ENCODE measurements at places on chromosomes 11 and 22.

GRCh38 chr22:25153961-25154666 is 45.5 kb upstream of the CRYBB3 start:
- DNase-seq = peak; percentile 31

GRCh38 chr11:16784097-16784496 is 45.6 kb downstream of the C11orf58 start:
- DNase-seq = no peak

- DNase-seq = no peak
These were observed 802.5 kb downstream of the DLG2 start for GRCh38 chr11:84824624-84825023.

DNA sequence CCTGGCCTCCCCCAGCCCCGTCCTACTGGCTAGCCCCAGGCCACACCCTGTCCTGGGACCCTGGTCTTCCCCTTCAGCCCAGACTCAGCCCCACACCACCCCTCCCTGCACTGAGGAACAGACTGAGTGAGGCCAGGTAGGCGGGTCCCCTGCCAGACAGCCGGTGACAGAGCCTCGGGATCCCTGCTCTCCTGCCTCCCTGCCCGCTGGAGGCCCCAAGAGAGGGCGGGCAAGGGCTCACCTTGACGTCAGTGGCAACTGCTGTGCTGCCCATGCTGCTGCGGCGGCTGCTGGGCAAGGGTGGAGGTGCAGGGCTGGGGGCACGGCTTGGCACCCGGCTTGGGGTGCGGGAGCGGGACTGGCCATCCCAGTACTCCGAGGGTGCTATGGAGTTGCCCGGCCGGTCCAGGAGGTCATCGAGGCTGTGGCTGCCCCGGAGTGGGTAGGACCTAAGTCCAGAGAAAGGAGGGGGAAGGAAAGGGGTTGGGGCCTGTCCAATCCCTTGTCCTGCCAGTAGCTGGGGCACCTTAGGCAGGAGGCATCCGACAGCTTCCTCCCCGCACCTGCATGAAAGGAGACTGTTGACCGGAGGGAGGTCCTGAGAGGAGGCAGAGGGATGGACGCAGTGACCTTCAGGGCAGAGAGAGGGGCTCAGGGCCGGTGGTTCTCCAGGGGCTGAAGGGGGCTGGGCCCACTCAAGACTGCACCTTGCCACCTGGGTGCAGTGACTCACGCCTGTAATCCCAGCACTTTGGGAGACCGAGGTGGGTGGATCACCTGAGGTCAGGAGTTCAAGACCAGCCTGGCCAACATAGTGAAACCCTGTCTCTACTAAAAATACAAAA is 2.2 kb upstream of the SLC16A8 start:
- no peak for DNase-seq

GRCh38 chr11:131488238-131488637 is 117.8 kb downstream of the NTM start:
- no peak for DNase-seq

- DNase-seq = no peak
These were observed 70.1 kb upstream of the LINC01488 start for GRCh38 chr11:69411257-69411924.

DNA sequence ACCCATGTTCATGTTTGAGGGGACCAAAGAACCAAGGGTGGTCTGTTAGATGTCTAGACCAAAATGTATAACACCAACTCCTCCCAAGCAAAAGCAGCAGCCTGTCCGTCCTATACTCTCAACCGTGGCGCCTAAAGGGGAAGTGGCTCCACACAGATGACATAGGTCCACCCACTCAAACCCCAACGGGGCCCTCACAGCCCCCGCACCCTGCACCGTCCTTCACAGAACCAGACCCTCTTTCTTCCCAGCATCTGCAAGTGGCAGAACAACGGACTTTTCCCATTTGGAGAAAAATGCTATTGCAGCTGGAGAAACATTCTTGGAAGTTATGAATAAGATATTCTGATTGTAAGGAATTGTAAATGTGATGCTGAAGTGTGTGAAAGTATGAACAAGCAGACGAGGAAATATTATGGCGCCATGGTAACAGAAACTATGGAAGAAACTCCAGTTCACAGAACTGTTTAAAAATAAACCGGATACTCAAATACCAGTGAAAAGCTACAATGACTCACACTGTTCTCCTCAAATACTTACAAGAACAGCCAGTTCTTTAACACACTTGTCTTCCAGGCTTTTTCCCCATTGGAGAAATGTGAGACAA is 76.5 kb upstream of the ARFGAP3 start:
- DNase-seq = peak; percentile 97

- no peak for DNase-seq
These were observed 15.0 kb downstream of the TEAD1 start for GRCh38 chr11:12689029-12689755.

DNA sequence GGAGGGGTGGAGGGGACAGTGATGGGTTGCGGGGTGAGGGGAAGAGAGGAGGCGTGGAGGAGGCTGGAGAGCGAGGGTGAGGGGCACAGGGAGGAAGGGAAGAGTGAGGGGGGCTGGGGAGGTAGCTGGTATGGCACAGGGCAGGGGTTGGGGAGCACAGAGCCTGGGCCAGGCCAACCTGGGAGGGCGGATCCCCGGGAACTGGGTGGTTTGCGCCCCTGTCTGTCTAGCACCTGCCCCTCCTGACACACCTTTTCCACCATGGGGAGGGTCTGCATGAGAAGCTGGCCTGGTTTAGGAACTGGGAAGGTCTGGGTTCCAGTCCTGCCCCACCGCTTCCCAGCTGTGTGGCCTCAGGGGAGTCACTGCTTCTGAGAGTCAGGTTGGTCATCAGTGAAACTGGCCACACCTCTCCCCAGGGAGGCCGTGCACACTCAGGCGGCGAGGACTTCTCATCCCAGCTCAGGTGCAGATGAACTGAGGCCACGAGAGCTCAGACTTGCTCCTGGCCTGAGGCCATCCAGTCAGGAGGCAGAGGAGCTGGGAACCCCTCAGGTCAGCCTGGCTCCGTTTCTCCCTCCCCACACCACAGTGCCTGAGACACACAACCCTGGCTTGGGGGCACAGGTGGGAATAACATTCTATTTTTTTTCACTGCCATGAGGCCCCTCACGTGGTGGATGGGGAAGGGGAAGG is 95.6 kb downstream of the PHF21B start:
- DNase-seq = no peak

GRCh38 chr11:65651589-65652510 is 10.9 kb downstream of the RELA start:
- DNase-seq = peak; percentile 39

DNA sequence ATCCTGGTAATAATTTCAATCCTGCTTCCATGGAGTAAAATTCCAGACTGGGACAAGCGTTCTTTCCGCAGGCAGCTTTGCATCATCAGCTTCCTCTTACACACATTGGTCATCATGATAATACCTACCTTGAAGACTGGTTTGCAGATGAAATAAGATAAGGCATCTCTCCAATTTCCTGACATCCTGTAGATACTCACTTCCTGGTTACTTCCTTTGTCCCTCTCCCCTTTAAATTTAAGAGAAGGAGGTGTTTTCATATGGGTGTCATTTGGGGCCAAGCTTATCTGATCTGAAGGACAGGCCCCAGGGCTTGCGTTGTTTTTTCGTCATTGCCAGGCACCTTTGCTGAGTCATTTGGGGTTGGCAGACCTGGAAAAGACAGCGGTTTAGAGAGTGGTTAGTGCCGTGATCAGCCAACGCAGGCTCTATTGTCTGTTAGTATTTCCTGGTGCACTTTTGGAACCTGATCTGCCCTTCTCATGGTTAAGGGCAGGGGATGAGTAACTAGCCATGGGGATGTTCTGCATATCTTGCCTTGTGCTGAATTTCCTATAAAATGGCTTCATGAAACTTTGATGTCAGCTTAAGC is 24.1 kb downstream of the GRAMD1B start:
- no peak for DNase-seq

- DNase-seq = no peak
These were observed 33.3 kb upstream of the RAB1B start for GRCh38 chr11:66235141-66235540.

DNA sequence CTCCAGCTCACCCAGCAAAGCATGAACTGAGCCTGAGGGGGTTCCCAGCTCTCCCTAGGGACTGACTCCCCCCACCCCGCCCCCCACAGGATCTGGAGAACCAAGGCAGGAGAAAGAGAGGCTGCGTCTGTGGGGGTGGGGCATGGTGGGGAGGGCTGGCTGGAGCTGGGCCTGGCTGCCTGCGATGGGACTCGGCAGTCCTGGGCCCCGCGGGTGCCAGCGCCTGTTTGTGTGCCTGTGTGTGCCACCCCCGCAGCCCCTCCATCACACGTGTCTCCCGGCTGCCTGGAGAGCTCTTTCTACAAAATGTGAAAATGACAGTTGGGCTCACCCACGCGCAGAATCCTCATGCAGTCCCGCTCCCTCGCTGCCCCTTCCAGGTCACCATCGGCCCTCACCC is 46.8 kb downstream of the CACNA1I start:
- no peak for DNase-seq

DNA sequence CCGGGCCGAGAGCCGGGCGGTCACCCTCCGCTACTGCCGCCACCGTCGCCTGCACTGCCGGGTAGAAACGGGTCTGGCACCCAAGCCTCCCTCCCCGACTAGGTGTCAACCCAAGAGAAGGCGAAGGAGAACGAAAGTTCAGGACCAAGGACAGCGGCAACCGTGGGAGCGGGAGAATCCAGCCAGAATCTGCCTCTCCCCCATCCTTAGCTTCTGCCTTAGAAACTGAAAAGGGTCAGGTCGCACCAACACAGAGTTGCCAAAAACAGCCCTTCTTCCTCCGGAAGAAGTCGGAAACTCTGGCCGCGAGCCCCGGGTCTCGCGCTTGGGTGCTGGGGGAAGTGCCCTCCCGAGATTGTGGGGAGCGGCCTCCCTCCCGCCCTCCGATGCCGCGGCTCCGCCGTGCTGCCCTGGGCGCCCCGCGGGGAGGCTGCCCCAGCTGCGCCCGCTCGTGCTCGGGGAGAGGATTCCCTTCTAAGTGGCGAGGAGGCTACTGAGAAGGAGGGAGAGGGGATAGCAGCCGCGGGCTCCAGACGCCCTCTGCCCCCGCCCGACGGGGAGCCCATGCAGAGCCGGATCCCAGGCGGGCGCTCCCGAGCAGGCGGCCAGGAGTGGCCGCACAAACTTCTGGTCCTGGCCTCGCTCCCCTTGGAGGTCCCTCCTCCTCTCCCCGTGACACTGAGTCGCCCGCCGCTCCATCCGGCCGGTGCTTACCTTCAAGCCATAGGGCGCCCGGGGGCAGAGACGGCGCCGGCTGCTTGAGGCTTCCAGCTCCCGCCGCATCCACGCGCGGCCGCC is 637 bp downstream of the DRD2 start:
- peak; percentile 73 for DNase-seq

All from fibroblast of lung (primary cell).